ENCODE measurements at places on chromosomes 5 and 9.

GRCh38 chr9:126301985-126302603 lies 24.5 kb upstream of the MVB12B start:
- DNase-seq, result no peak

GRCh38 chr5:1268666-1269065 lies 26.2 kb downstream of the TERT start:
- no peak for DNase-seq

GRCh38 chr9:130884542-130885483 lies 11.8 kb downstream of the QRFP start:
- no peak for DNase-seq

GRCh38 chr5:142884029-142884428 lies 113.9 kb downstream of the ARHGAP26 start:
- DNase-seq, result no peak

DNA sequence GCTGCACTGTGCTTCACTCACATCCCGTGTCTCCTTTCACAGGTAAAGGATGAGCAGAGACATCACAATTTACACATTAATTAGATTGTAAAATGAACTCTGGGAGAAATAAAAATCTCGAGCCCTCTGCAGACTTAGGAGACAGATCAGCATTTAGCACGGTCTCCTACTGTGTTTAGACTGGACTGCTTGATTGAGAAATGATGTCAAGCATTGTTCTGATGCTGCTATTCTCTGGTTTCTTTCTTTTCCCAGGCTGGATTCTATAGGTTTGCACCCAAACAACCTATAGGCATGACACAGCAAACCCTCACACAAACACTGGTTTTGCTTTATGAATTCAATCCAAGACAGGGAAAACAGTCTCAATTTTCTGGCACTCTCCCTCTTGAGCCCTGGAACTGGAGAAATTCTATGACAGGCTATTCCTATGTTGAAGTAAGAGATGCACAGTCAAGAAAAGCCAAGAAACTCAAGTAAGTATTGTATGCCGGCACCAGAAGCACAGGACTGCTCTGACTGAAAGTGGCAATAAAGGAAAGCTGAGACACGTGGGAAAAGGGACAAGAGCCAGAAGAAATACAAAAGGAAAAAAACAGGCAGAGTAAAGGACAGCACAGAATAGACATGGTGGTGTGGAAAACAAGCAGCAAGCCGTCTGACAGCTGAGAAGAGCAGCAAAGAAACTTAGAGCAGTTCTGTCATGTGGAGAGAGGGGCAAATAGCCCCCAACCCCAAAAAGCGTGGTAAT lies 24.8 kb upstream of the ERAP2 start:
- no peak for DNase-seq

Measured in esophagus squamous epithelium (tissue), 5 donors.